ENCODE measurements at places on chromosomes 7 and 10.

DNA sequence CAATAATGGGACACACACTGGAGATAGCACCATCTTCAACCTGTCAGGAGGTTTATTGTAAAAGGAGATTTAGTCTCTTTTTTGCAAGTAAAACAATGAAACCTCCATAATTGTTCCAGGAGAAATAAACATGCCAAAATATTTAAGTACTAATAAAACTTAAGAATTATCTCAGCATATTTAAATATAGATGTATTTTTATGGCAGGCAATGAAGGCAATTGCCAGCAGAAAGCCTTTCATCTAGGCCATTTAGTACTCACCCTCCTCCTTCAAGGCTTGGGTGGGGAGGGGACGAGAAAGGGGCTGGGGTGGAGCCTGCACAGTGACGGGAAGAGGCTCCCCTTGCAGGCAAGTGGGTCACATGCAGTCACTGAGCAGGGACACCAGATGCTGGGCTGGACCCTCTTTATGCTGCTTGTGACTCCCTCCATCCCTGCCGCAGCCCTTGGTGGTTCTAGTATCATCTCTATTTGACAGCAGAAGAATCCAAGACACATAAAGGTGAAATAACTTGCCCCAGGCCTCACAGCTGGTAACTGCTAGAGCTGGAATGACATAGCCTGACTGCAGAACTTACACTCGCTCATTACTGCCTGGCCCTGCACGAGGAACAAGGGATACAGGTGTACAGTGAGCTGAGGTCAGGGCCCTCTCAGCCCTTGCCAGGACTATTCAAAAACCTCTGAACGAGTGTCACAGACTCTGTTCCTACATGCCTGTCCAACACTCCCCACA lies 449.5 kb upstream of the ZMIZ1 start:
- no peak for DNase-seq

DNA sequence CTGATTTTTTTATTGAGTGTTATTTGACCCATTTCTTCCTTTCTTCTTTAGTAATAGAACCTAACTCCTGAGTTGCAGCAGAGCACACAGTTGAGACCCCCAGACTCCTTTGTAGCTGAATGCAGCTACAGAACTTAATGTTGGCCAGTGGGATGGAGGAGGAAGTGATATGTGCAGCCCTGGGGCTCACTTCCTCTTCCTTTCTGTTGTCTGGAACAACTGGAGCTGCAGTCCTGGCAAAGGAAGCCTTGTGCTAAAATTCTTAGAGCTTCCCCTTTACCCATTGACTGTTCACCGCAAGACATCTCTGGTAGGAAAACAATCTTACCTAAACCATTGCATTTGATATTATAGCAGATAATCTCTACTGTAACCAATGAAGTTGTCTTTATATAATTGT lies 86.6 kb downstream of the ITGB8 start:
- no peak for DNase-seq

DNA sequence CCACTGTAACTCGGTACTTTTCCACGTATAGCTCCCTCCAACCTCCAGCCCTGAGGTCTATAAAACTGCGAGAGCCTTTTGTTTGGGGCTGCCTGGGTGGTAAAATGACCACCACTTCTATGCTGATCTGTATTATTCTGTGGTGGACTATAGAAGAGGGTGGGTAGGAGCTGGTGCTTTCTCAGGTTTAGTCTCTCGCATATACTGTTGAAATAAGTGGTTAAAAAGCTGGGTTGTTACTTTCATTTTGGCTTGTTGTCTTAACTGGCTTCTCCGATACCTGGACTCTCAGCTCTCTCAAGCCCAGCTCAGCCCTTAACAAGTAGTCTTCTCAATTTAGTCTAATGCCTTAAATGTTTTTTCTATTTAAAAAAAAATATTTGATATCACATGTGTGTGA lies 70.3 kb downstream of the KIF20B start:
- no peak for DNase-seq

- no peak for DNase-seq
Measured at GRCh38 chr10:24385776-24386175, 176.8 kb downstream of the KIAA1217 start.
